ENCODE measurements at places on chromosomes 11 and 22.

DNA sequence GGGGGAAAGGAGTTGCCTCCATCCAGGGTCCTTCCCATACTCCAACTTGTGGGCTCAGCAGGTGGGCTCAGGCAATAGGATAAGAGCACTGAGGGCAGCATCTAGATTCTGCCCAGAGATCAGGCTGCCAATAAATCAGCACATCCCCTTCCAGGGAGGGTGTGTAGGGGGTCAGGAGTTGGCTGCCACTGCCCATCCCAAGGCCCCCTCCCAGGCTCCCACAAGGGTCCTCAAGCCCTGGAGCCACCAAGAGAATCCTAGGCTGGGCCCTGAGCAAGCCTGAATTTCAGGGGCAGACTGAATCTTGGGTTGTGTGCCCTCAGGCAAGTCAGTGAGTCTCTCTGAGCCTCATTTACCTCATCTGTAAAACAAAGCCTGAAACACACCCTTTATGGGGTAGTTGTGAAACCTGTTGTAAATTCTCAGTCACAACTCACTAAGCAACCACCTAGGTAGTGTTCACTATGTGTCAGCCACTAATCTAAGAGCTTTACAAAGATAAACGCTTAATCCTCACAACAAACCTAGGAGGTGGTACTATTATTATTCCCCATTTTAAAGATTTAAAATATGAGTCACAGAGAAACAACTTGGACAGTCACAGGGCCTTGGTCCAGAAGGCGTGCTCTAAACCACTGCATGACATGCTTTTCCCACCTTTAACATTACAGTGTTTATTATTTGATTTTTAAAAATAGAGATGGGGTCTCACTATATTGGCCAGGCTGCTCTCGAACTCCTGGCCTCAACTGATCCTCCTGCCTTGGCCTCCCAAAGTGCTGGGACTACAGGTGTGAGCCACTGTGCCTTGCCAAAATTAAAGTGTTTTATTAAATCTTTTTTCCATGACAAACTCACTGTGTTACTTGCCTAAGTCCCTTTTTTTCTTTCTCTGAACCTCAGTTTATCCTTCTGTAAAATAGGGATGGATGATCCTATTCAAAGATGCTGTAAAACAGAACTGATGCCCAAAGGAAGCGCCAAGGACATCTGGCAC is 36.2 kb downstream of the LMO1 start:
- DNase-seq, result no peak

- no peak for DNase-seq
Observed at GRCh38 chr22:37848587-37849088, 581 bp upstream of the EIF3L start.

DNA sequence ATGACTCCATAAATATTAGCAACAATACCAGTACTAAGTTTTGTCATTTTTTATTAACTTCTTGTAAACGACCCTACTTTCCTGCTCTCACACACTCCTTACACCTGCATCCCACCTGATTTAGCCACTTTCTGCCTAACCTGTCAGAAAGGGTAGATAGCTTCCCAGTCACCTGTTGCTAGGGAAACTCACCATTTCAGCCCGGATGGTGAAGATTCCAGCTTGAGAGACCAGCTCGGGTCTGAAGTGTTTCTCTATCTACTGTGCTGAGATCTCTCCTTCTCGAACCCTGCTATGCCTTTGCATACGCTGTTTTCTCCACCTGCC is at the start of gene PARVG:
PARVG (plus strand) TSS at position 220 of the 327 bp plus-strand sequence. CDS start 2,405 bp downstream, outside the sequence.
- no peak for DNase-seq

DNA sequence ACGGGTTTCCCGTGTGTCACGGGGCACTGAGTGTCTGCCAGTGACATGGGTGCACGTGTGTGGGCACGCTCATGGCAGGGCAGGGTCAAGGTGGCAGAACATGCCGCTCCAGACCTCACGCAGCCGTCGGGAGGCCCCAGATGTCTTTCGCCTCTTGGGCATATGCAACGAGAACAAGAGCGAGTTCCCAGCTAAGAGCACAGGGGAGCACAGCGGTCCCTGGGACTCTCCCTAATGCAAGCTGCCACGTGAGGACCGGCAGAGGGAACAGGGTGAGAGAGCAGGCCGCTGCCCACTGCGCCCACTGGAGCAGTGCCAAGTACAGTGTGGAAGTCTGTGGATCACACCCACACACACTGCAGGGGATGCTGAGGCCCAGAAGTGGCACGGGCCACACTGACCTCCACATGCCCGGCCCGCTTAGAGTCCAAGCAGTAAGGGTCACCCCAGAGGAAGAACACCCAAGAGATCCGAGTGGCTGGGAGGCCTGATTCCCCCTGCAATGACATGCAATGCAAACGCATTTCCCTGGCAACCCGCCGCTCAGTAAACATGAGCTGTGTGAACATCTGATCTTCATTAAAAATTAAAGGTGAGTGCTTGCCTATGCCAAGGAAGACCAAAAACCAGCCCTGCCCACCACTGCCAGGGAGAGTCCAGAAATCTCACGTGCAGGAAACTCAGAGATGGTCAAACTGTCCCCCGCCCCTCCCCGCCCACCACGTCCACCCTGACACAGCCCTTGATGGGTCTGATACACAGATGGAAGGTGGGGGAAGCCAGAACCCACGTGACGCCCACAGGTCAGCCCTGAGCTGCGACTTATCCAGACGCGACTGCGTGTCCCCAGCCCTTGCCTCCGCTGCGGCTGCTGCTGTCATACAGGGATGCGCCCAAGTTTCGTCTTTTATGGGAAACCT is 11.7 kb downstream of the CERK start:
- no peak for DNase-seq

DNA sequence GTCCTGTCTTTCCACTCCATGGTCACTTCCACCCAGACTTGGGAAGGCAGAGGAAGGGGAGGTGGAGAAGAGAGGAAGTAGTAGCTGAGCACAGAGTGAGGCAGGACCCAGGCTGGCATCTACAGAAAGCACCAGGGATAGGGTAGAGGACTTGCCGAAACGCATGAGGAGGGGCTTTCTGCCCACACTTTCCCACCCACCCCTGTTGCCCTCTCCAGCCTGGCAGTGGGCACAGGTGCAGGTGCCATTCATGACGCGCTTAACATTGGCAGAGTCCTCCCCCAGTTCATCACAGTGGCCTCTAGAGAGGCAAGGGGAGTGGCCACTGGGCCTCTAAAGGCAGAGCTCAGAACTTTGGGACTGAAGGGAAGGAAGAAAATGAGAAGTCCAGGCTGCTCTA is 81.9 kb downstream of the FEZ1 start:
- DNase-seq, result no peak

DNA sequence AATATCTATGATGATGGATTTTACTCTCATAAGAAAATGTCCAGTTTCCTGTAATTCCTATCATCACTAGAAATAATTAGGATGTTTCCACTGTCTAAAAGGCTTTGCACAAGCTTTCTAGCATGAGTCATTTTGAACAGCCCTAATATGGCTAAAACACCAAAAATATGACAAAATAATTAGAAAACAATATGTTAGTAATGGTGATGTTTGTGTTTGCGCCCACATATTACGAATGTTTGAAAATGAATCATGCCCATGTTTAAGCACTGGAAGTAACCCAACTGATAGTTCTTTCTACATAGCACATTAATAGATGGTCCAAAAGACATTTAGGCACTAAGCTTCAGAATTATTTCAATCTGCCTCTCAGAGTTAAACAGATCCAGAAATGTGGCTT is 96.0 kb downstream of the TRPC6 start:
- DNase-seq, result no peak

DNA sequence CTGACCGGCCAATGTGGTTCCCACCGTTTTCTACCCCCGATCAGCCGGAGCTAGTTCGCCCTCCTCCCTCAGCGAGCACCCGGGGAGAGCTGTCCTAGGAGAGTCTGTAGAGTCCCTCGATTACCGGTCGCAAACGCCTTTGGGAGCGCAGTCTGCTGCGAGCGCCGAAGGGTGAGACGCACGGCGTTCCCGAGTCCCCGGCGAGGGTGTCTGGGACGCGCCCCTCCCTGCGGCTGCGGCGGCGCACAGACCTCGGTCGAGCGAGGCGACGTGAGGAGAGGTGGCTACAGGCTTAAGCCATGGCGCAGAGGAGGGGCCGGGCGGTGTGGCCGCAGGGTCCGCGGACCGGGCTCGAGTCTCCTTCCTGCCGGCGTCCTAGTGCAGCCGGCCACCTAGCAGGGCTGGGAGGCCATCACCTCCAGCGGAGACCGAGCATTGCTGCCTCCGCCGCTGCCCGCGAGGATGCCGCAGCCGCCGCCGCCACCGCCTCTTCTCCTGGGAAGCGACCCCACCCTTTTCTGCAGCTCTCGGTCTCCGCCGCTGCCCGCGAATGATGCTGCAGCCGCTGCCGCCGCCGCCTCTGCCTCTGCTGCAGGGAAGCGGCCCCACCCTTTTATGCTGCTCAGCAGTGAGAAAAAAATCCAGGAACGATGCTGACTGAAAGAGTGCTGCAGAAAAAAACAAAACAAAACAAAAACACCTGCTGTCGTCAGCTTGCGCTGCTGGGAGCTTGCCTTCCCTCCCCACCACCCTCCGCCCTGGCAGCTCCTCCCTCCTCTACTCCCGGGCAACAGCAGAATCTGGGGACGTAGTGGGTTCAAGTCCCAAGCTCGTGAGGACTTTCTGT is at the start of gene MAP6:
MAP6 (minus strand) TSS at position 588 of the 847 bp plus-strand sequence. CDS start 669 bp downstream, outside the sequence.
- no peak for DNase-seq

DNA sequence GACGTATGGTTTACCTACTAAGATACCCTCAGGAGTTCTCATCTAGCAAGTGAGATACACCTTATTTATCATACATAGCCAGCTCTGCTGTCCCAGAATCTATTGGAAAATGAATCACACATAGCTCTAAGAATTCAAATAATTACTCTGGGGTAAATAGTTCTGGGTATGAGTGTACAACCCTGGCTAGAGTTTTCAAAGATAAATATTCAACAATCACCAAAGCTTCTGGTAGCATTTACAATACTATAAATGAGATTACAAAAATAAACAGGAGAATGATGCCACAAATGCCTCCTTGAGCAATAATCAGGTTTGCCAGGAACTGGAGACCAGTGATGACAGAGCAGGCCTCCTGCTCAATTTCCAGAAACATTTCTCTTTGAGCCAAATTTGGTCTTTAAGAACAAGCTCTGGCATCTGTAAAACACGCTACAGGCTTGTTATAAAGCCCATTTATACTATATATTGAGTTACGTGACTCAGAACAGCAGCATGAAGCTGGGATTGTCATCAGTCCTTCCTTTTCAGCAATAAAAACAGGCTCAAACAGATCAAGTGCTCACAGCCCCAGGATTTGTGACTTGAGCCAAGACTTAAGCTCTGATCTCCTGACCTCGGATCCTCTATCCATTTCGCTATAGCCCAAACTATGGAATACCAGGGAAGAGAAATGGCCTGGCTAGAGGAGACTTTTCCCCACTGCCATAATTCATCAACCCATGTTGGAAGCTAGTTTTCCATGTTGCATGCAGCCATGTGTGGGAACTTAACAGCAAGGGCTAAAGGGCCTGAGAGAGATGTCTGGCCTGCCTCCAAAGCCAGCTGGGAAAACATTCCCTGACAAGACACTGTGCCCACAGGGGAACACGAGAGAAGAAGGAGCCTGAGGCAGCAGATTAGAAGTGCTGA is 19.7 kb downstream of the RAB30 start:
- DNase-seq, result no peak

DNA sequence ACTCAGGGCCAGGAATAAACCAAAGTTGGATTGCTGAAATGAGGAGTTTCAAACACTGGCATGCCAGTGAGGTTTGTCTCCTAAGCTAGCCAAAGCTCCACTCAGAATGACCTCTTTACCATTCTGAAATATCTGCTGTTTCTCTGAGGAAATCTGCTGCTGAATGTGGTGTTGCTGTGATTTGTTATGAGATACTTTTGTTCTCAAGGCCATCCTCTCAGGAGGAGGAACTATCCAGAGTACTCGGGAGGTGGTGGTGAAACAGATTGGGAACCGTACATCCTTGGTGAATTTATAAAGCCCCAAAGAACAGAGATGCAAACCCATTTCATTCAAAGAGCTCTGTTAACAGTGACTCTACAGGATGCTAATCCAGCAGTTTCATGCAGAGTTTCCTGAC is 50.5 kb downstream of the BDNF start:
- DNase-seq, result no peak

- no peak for DNase-seq
Observed at GRCh38 chr22:39449708-39450107, 7.1 kb upstream of the MGAT3 start.

DNA sequence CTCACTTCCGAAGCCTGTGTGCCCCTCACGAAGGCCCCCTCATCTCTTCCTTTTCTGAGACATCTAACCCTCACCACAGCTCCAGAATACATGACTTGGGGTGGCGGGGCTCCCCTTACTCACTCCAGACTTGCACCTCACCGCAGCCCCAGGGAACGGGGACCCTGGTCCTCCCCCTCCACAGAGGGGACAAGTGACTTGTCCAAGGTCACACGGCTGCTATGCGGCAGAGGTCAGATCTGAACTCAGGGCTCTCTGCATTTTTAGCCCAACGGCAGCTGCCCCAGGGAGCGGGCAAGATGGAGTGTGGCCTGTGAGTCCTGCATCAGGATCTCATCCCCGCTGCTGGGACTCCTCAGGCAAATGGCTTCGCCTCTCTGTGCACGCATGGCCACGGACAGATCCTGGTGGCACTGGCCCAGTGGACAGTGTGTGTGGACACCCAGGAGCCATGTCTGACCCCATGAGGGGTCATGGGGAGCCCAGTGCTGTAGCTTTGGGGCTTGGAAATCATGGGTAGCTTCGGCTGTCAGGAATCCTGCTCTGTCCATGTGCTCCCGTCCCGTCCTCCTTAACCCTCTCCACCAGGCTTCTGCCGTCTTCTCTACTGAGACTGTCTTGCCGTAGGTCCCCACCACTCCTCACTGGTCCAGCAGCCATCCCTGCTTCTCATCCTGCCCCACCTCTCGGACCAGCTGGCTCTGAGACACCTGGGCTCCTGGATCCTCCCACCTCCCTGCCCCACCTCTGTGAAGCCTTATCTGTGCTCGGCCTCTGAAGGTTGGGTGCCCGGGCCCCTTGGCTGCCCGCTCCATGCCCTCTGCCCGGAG is 48.0 kb upstream of the CARS1 start:
- DNase-seq, result no peak

DNA sequence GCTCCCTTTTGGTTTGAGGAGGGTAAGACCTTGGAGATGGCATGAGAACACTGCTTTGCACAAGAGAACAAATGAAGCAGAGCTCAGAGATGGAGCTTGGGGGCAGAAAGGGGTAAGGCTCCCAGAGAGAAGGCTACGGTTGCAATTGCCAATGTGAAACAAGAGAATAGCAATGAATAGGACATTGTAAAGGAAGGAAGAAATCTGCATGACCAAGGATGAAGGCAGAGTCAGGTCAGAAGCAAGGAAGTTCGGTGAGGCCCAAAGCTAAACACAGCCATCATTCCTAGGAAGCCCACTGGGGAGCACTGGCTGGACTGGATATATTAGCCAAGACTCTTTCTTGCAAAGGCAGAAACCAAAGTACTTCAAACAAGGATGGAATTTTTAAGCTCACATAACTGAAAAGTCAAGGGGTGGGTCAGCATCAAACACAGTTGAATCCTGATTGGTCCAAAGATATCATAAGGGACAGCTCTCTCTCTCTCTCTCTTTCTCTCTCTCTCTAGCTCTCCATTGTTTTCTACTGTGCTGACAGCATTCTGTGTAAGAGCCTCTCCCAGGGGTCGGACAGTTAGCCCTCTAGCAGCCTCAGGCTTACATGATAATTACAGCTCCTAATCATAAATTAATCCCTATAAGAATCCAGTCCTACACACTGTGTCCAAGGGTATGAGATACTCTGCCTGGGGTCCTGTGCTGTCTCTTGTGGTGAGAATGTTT is 484.3 kb downstream of the SOX6 start:
- no peak for DNase-seq

GRCh38 chr11:19258641-19259230 is 18.0 kb upstream of the E2F8 start:
- no peak for DNase-seq

- DNase-seq, result no peak
Observed at GRCh38 chr11:8784954-8785353, 102.4 kb downstream of the RPL27A start.

GRCh38 chr11:118004543-118005223 is 18.5 kb downstream of the IL10RA start:
- no peak for DNase-seq
